IPS-NIHi11 (cell line): ENCODE measurements at places on chromosomes 5 and 9.

DNA sequence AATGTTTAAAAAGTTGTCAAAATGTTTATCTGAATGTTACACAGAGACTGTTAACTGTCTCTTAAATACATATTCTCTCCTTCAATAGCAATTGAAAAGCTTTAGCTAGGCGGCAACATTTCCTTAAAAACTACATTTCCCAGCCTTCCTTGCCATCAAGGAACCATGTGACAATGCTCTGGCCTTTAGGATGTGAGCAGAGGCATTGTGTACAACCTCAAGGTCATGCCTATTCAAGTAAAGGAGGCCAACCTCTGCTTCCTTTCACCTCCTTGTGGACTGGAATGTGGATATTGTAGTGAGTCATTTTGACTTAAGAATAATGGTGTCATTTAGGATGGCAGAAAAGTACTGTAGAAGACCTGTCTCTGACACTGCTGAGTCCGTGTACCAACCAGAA is 23.7 kb upstream of the MROH2B start:
- DNase-seq = peak; percentile 21

GRCh38 chr9:92176800-92177185 is 61.6 kb upstream of the SPTLC1 start:
- DNase-seq = no peak

DNA sequence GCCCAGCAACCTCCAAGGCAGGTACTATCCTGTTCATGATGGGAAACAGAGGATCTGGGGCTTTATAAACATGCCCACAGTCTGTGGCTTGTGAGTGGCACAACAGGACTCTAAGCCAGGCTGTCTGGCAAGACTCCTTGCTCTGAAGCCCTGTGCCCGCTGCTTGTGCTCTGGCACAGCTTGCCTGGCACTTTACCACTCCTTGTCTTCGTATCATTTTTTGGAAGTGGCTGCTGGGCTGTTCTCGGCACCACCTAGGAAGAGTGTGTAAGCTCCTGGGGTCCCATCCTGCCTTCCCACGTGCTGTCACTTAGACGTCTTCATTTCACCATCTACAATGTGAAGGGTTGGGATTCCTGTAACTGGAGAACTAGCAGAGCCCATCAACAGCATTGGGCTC is 59.3 kb upstream of the GLRX start:
- DNase-seq = no peak

GRCh38 chr9:37449862-37450632 is 15.2 kb downstream of the ZBTB5 start:
- DNase-seq = no peak

DNA sequence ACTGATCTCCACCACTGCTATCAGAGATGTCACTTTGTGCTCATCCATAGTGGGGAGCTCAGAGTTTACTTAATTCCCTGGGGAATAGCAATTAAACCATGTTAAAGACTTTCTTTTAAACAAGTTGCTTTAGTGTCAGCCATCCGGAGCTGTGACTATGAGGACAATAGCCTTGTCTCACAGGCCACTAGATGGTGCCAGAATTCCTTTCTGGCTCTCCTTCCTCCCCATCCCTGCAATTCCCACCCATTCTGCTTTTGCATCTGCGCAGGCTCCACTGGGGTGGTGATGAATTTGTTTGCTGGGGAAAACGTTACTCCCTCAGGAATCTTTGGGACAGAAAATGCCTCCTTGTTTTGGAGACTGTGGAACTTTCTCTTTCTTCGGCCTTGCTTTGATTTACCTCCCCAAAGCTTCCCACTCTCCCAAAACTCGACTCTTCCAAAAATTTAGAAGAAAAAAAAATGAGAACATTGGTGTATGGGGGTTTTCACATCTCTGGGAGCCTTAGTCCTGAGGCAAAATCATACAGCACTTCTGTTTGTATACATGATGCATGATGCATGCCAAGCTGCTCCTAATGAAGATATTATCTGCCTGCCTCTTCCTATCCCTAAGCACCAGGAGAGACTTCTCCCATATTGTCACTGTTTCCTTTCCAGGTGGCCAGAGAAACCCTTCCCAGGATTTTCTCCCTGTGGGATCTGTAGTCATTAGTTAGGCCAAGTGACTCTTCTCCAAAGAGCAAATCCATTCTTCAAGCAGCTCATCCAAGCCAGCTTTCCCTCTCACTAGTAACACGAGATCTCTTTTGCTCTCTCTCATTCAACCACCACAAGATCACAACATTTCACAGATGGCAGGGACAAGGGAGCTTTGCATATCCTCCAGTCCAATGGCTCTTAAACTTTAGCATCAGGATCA is 466.1 kb downstream of the TLR4 start:
- peak; percentile 60 for DNase-seq

- no peak for DNase-seq
These were observed 238.8 kb upstream of the ADAMTS16 start for GRCh38 chr5:4901305-4901811.

DNA sequence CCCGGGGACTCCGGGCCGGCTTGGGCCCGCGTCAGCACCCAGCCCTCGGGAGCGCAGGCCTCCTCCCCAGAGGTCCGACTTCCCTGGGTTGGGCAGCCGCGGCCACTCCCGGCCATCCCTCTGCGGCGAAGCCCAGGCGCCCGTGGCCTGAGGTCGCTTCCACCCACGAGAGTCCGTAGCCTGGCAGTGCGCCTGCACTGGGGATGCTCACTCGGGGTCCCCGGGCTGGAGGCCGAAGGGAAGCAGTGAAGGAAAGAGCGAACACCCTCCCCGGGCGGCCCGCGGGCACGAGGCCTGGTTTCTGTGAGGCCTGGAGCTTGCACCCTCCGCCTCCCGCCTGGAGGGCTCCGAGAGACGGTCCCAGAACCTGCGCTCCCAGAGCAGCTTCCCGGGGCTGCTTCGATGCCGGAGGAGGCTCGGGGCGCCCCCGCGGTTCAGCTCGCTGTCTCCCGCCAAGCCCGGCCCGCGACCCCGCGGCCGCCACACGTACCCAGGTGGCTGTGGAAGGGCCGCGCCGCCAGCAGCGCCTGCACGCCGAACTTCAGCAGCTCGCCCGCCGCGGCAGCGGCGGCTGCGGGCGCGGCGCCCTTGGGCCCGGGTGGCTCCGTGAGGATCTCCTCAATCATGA is 607 bp downstream of the BARX1 start:
- no peak for DNase-seq
